Stimulated activated CD8-positive, alpha-beta memory T cell treated with anti-CD3 and anti-CD28 coated beads, Interleukin-15, amount 100 ng/mL, for 4 hours (primary cell): ENCODE measurements at places on chromosomes 1 and 21.

DNA sequence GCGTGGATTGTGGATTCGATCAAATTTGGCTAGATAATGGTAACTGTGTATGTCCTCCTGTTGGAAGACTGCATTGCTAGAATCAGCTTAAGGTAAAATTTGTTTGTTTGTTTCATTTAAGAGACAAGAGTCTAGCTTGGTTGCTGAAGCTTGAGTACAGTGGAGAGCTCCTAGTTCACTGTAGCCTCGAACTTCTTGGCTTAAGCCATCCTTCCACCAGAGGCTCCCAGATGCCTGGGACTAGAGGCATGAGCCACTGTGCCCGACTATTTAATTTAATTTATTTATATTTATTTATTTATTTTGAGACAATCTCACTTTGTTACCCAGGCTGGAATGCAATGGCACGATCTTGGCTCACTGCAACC is 1.5 kb downstream of the PHACTR4 start:
- no peak for DNase-seq

DNA sequence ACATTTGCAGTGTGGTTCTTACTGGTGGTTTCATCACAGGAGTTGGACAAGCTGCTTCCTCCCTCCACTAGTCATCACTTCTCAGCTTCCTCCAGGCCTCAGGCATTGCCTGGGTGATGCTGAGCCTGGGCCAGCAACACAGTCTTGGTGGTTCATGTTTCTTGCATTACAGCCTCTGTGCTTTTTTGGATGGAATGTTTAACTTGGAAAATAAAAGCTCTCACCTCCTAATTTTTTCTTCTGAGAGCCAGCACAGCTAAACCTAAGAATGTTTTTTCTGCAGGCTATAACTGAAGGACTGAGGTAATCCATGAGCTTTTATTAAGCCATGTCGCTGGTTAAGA is 66.1 kb upstream of the RHOU start:
- no peak for DNase-seq

DNA sequence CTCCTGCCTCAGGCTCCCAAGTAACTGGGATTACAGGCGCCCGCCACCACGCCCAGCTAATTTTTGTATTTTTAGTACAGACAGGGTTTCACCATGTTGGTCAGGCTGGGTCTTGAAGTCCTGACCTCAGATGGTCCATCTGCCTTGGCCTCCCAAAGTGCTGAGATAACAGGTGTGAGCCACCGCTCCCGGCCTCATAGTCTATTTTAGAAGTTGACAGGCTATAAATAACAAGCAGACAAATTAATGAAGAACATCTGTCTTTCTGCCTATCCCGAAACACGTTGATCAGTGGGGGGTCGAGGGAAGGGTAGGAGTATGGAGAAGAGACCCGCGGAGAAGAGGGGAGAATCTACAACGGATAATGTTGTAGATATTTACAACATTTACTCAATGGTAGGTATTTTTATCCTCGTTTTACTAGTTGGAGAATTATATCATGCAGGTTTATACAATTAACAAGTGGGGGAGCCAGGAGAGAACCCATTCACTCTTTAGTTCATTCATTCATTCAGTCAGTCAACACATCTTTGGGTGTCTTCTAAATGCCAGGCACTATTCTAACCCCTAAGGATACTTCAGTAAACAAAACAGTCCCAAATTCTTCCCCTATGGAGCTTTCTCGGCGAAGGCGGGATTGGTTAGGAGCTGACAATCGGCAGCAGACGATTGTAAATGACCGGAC is 497 bp upstream of the IFNAR2 start:
- no peak for DNase-seq

- no peak for DNase-seq
These were observed 196.5 kb downstream of the TOMM20 start for GRCh38 chr1:234932106-234932505.

DNA sequence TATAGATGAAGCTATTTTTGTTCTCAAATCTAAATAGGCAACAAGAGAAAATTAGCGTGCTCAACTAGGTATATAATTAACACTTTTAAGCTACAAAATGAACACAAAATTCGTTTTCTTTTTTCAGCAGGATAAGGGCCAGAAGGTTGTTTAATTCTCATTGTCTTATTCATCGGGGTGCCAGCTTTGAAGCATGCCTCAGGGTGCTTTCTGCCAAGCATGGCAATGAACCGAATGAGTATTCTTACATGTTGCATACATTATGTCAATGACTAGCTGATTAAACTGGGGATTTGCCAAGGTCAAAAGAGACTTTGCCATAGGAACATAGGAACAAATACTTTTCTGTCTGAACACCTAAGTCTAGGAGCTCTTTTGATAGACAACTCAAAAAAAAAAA is 102.0 kb upstream of the MAP1LC3C start:
- DNase-seq, result no peak

DNA sequence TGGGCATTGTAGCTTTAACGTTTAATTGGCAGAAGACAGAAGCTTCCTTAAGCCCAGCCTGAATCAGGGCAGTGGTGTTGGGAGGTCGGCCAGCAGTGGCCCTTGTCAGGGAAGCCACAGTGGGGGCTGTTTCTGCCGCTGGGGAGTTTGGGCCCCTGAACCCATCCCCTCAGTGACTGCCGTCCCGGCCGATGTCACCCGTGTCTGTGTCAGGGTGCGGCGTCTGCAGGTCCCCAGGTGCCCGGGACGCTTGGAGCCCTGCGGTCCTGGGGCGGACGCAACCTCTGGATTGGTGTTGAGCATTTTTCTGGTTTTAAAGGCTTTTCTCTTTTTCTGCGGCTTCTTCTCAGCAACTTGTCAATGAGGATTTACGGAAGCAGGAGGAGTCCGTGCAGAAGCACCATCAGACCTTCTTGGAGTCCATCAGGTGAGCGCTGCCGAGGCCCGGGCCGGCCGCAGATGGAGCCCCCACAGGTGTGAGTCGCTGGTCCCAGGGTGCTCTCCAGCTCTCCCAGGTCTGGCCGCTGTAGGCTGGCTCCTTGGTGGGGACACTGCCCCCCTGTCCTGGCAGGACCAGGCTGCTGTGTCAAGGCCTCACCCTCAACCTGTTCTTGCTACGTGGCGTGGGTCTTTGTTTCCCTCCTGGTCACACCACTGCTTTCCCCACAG is 2.3 kb downstream of the ATAD3C start:
- no peak for DNase-seq

- no peak for DNase-seq
These were observed 135.7 kb upstream of the ZC3H12A start for GRCh38 chr1:37338658-37339057.
